ENCODE measurements at places on chromosomes 12 and 14. TPM values are rescaled to one million over a fixed set of nuclear protein-coding genes. Genes with fewer than 3 reads are reported as not detected.

Gene GPR135
- total RNA-seq, result 2.8 TPM

Gene LPAR5
- 12.0 TPM for total RNA-seq

Gene NYNRIN
- total RNA-seq, result 15.8 TPM

Gene BICDL1
- 6.8 TPM for total RNA-seq

Gene IRAK3
- 11.1 TPM for total RNA-seq

Gene DNAAF2
- 6.6 TPM for total RNA-seq

Gene TAC3
- 2.0 TPM for total RNA-seq

Gene TAS2R46
- 0.98 TPM for total RNA-seq

Gene SPPL3
- total RNA-seq, result 51.8 TPM

Gene SERPINA5
- total RNA-seq, result 0.53 TPM

Gene DBX2
- not detected for total RNA-seq

Gene CISTR
- total RNA-seq, result not detected

Gene CNTN1
- total RNA-seq, result 1.3 TPM

Gene RNASE2
- 0.96 TPM for total RNA-seq

Gene IFNG-AS1
- total RNA-seq, result not detected

Gene KHNYN
- total RNA-seq, result 86.9 TPM

Gene LACRT
- not detected for total RNA-seq

Gene IFT81
- total RNA-seq, result 12.7 TPM

Gene FZD10
- 0.14 TPM for total RNA-seq

Gene C1RL
- 61.4 TPM for total RNA-seq

Gene SLCO1B3
- not detected for total RNA-seq

Gene ADAM20
- 0.72 TPM for total RNA-seq

Gene TROAP
- 5.8 TPM for total RNA-seq

Gene ANO4
- total RNA-seq, result 0.13 TPM

Gene PTGR2
- 11.4 TPM for total RNA-seq

Gene ANKS1B
- total RNA-seq, result 1.1 TPM

Gene ALG10B
- total RNA-seq, result 4.3 TPM

Gene SPIC
- total RNA-seq, result not detected

Gene CAMKK2
- total RNA-seq, result 44.0 TPM

Gene TMEM63C
- total RNA-seq, result 34.9 TPM

Gene DGKA
- 97.0 TPM for total RNA-seq

Gene SLCO1C1
- 2.4 TPM for total RNA-seq

Gene LRFN5
- total RNA-seq, result 0.55 TPM

Gene CLEC12A
- total RNA-seq, result 2.6 TPM

Gene CLEC4C
- not detected for total RNA-seq

Gene CARMIL3
- total RNA-seq, result 1.4 TPM

Gene ADAM21
- total RNA-seq, result not detected

Gene DPPA3
- total RNA-seq, result not detected

Gene GPR84
- 1.7 TPM for total RNA-seq

Gene DHH
- 0.46 TPM for total RNA-seq

Gene GMPR2
- total RNA-seq, result 83.5 TPM

Gene SERPINA4
- total RNA-seq, result not detected

Gene OVCH1
- total RNA-seq, result not detected

Gene MIP
- total RNA-seq, result not detected

Gene HOXC6
- 0.22 TPM for total RNA-seq

Gene GNB3
- 5.3 TPM for total RNA-seq

Gene ACSS3
- 1.9 TPM for total RNA-seq

Gene TAS2R7
- not detected for total RNA-seq

Gene KCNC2
- 0.44 TPM for total RNA-seq

Gene ACYP1
- total RNA-seq, result 26.5 TPM

Gene CELA1
- not detected for total RNA-seq

Gene BCL11B
- 4.9 TPM for total RNA-seq
